ENCODE measurements at places on chromosomes 2 and 18. TPM values are rescaled to one million over a fixed set of nuclear protein-coding genes. Genes with fewer than 3 reads are reported as not detected.

REG1B gene
- total RNA-seq: not detected

CUL3 gene
- total RNA-seq: 89.0 TPM

UBE2F gene
- total RNA-seq: 109 TPM

NYAP2 gene
- not detected for total RNA-seq

ALLC gene
- total RNA-seq: not detected
